ENCODE measurements at places on chromosomes 3 and 15. TPM values are rescaled to one million over a fixed set of nuclear protein-coding genes. Genes with fewer than 3 reads are reported as not detected.

Gene TMCC1
- polyA plus RNA-seq: 8.2 TPM

Gene GOLGA8Q
- 0.23 TPM for polyA plus RNA-seq

Gene WDR93
- polyA plus RNA-seq: not detected

Gene C2CD4A
- polyA plus RNA-seq: not detected

Gene PLAAT1
- not detected for polyA plus RNA-seq

Gene GPR149
- not detected for polyA plus RNA-seq
